ENCODE measurements at places on chromosomes 3 and 15.

DNA sequence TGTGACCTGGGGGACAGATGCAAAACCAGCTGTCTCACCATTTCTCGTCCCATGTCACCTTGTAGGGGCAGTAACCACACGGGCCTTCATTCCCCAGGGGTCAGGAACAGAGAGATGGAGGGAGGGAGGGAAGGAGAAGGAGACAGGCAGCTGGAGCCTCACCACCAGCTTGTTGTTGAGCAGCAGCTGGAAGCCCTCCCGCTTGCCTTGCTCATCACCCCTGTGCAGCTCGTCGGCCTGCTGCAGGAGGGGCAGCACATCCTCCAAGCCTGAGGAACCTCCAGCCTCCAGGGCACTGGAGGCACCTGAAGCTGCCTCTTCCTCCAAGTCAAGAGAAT lies 10.3 kb downstream of the RMDN3 start:
- DNase-seq: no peak

- DNase-seq: peak; percentile 87
Measured at GRCh38 chr15:91302588-91303439, 202.8 kb downstream of the SV2B start.

DNA sequence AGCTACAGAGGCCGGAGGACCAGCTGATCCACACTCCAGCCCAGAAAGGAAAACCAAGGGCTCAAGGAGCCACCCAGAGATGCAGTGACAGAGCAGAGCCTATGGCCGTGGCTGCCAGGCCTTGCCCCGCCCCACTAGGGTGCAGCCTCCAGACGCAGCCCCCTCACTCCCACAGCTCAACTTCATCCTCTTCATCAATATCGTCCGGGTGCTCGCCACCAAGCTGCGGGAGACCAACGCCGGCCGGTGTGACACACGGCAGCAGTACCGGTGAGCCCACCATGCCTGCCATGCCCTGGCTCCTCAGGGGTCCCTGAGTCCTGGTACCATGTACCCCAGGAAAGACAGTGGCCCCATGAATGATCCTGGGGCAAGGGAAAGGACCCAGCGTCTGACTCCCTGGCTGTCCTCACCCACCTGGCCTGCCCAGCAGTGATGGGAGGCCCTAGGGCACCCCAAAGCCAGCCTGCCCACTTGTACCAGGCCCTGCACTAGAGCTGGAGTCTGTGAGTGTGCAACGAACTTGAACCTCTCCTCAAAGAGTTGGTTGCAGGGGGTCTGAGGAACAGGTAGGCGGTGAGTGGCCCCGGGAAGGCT lies 24.2 kb downstream of the PTH1R start:
- DNase-seq: no peak

GRCh38 chr3:58281069-58281468 lies 25.0 kb upstream of the RPP14 start:
- DNase-seq: no peak

DNA sequence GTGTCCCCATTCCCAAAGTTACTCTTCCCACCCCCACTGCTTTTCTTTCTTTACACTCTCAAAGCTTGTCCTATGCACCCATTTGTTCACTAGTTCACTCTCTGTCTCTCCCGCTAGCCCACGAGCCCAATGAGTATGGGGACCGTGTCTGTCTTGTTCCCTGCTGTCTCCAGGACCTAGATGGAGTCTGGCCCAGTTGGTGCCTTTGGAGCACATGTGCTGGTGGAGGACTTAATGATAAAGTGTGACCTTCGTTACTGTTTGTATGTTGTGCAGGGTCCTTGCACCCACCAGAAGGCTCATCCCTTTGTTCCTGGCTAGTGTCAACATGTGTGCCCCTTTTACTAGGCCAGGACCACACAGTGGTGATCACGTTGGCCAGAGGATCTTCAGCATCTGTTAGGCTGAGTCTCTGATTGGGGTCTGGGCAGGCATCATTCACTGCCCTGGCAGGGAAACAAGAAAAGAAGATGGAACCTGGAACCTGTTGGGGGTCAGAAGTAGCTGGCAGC lies 7.4 kb downstream of the CISH start:
- DNase-seq: no peak

DNA sequence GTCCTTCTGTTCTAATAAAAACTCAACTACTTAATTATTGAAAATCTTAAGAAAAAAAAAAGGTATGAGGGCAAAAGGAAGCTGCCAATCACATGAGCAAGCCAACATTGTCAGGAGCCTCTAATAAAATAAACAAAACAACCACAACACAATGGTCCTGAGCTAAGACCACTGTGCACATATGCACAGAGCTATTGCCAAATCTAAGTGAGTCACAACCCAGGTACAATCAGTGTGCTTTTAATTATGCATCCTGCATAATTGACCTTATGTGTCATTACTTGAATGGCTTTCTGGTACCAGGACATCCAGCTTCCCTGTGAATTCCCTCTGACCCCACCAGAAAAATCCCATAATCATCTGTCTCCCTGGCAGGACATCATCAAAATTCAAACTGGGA lies 639.8 kb downstream of the MAGI1 start:
- DNase-seq: no peak

GRCh38 chr3:158920371-158920770 lies 118.5 kb downstream of the MFSD1 start:
- DNase-seq: peak; percentile 12
